Motor neuron (in vitro differentiated cells): ENCODE measurements at places on chromosomes 2 and 18.

GRCh38 chr2:121475811-121476571 is 54.7 kb upstream of the RNU4ATAC start:
- no peak for ATAC-seq

DNA sequence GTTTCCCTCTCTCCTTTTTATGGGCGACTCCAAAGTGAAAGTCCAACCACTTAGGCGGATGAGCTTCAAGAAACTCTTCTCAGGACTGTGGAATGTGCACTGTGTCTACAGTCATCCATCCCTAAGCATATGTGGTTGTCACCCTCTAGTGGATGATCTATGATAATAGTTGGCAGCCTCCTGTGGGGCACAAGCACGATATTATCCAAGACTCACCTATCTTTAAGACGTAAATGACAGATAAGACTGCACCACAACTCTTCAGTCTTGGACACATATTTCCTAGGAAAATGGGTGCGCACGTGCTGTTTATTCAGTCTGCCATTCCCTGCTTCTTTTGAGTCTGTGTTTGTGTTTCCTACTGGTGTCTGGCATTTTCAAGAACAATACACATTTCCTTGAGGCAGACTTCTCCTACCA is 145.5 kb upstream of the CTAGE1 start:
- ATAC-seq = peak; percentile 53

DNA sequence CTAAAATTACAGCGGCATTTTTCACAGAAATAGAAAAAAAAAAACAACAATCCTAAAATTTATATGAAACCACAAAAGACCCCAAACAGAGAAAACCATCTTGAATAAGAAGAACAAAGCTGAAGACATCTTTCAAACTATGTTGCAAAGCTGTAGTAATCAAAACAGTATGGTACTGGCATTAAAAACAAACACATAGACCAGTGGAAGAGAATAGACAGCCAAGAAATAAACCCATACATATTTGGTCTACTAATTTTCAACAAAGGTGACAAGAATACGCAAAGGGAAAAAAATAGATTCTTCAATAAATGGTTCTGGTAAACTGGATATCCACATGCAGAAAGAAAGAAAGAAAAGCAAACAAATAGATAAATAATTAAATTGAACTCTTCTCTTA is 9.0 kb upstream of the CCDC150 start:
- no peak for ATAC-seq

DNA sequence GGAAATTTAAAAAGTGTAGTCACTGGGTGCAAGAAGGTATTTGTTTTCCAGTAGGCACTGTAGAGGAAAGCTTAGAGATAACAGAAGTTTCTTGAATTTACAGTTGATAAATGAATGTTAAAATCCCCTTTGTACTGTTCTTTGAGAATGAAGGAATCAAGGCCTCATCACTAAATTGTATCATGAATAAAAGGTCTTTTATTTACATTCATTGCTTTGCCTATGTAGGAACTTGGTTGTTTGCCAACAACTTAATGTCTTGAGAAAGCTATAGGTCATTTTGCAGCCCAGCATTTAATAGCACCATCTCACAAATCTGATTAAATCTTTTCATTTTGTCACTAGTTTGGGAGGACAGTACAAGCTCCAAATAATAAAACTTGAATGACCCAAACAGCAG is 213.9 kb upstream of the ITGA4 start:
- no peak for ATAC-seq

DNA sequence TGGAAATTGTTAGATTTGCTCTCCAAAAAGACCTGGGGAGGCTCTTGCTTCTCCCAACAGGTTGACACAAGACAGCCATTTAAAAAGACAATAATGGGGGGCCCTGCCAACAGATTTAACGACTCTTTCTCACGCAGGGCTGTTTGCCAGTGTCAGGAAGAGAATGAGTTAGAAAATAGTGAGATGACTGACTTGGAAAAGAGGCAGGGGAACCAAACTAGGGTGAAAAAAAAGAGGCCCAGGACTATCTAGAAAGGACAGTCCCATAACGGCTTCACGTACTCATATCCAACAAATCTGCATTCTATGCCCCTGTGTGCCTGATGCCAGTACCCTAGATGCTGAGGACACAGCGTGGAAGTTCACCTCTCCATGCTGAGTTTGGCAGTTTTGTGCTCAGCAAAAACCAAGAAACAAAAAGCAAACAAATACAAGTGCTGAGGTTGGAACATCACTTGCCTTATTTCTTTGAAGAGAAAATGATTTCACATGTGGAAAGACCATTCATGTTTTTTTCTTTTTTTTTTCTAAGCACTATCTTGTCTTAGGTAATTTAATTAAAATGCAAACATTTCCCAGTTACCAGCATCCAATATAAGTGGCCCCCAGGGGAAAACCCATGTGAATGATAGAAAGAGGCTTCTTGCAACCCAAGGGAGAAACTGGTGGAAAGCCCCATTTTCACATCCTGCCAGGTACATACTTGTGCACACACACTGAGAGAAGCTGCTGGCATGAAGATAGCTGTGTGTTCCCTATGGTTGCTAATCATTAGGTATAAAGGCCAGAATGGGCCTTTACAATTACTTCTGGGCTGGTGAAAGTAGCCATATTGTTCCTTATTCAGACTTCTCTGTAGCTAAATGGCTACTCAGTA is 10.6 kb upstream of the WIPF1 start:
- ATAC-seq = no peak

DNA sequence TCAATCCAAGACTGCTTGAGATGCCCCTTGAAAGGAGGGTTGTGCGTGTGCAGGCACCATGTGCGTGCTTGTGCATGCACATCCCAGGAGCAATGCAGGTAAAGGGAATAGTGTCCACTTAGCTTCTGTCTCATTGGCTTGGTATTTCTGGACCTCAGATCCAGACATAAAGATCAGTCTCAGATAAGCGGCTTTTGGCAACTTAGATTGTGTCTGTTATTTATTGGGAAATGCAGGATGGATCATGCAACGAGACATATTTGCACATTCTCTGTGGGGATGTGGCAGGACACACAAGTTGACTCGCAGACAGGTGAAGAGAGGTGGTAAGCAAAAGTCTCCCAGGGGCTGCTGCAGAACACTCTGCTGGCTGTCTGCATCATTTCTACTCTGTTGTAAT is 67.9 kb downstream of the SETBP1 start:
- no peak for ATAC-seq

- ATAC-seq = no peak
These were observed 95.3 kb upstream of the GLS start for GRCh38 chr2:190785334-190785733.

DNA sequence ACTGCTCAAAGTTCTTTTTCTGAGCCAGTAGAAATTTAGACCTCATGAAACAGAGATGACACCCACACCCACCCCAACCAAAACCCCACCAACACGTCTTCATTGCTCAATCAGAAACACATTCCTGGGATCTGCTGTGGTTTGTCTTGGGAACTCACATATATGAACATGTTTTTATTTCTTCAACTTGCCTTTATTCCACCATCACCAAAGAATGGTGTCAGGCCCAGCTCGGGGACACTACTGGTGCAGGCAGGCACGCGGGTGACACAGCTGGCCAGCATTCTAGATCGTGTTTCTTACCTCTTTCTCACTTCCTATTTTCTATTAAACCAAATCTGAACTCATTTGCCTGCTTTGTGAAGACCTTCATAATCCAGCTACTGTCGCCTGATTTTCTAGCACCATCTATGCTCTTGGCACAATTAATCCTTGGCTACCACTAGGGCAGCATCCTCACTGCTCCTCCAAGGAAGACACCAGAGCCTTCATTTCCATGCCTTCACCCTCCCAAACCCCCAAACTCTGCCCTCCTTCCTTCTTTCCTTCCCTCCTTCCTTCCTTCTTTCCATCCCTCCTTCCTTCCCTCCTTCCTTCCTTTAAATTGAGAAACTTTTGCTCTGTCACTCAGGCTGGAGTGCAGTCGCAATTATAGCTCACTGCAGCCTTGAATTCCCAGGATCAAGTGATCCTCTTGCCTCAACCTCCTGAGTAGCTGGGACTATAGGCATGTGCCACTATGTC is 157.1 kb downstream of the BCL2 start:
- ATAC-seq = no peak

GRCh38 chr2:191166111-191166755 is 15.4 kb upstream of the STAT4 start:
- ATAC-seq = peak; percentile 53

DNA sequence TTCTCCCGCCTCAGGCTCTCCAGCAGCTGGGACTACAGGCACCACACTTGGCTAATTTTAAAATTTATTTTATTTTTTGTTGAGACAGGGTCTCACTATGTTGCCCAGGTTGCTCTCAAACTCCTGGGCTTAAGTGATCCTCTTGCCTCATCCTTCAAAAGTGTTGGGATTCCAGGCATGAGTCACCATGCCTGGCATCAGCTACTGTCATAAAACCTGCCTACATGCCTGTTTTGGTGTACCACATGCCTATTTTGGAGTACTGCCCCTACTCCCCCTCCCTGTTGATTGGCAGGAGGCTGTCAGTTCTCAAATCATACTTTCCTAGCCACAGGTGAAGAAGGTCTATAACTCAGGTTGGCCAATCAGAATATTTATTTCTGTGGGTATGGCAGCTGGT is 64.0 kb downstream of the CHST9 start:
- ATAC-seq = no peak

DNA sequence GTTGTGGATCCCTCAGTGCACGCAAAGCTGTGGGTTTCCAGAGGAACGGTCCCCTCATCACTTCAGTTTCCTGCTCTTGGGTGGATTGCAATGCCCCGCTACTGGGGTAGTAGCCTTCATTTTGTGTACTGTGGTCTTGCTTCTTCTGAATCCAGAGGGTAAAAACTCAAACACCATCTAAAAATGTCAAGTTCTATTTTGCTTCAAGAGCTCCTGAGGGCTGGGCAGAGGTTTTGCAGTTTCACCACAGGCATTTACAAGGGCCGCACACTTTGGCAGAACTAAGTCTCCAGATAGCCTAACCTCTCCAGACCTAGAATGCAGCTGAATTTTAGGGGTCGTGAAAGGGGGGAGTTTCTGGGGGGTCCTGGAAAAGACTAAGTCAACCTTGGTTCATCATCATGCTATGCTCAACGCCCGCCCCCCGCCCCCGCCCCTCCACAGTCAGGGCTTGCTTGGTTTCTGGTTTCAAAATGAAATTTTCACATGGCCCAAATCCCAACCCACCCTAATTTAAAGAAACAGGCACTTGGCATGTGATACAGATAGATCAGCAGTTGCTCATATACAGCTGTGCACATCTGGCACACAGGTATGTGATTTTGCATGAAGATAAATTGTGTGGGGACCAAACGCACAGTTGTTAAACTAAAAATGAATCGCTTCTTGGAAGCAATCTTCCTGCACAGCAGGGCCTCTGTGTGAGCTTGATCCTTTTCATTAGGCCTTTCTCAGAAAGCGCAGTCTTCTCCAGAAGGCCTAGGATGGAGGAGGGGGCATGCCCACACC is 329.6 kb downstream of the OSR1 start:
- ATAC-seq = no peak
